ENCODE measurements at places on chromosomes 2 and 18. TPM values are rescaled to one million over a fixed set of nuclear protein-coding genes. Genes with fewer than 3 reads are reported as not detected.

The MLPH gene
- 9.9 TPM for total RNA-seq

The LYG1 gene
- total RNA-seq: 0.23 TPM

The MTA3 gene
- 16.8 TPM for total RNA-seq

The LBX2 gene
- 1.2 TPM for total RNA-seq

The NT5DC4 gene
- not detected for total RNA-seq

The CHCHD5 gene
- total RNA-seq: 34.8 TPM

The CCBE1 gene
- total RNA-seq: 9.2 TPM

The FBXO15 gene
- not detected for total RNA-seq

The ATP6V1C2 gene
- not detected for total RNA-seq

The KCNIP3 gene
- 1.2 TPM for total RNA-seq

The ELOA2 gene
- not detected for total RNA-seq

The ITPRIPL1 gene
- total RNA-seq: 1.0 TPM

The SERPINB7 gene
- 8.7 TPM for total RNA-seq

The LOXHD1 gene
- total RNA-seq: not detected

The C2orf66 gene
- total RNA-seq: not detected

The ADRA2B gene
- 0.08 TPM for total RNA-seq

The SP140L gene
- total RNA-seq: 3.8 TPM

The CD8B2 gene
- not detected for total RNA-seq

The TEKT4 gene
- not detected for total RNA-seq

The IL36RN gene
- total RNA-seq: 0.15 TPM

The HOXD8 gene
- not detected for total RNA-seq

The KIAA2012 gene
- not detected for total RNA-seq

The CD302 gene
- 1.7 TPM for total RNA-seq

The IL1F10 gene
- total RNA-seq: 0.08 TPM

The DTNA gene
- total RNA-seq: 1.5 TPM

The COL3A1 gene
- 1.5 TPM for total RNA-seq

The EVX2 gene
- total RNA-seq: not detected

The CTAGE1 gene
- total RNA-seq: not detected

The MFSD6 gene
- 22.4 TPM for total RNA-seq

The ST6GAL2 gene
- 0.08 TPM for total RNA-seq

The NEU4 gene
- not detected for total RNA-seq

The SMC6 gene
- 21.6 TPM for total RNA-seq

The TMEM169 gene
- total RNA-seq: under 0.01 TPM

The PCARE gene
- not detected for total RNA-seq

The DYSF gene
- 1.3 TPM for total RNA-seq

The MZT2B gene
- 333 TPM for total RNA-seq

The PRKAG3 gene
- total RNA-seq: not detected

The GAL3ST2 gene
- total RNA-seq: not detected

The POTEJ gene
- total RNA-seq: not detected

The B3GNT7 gene
- total RNA-seq: 0.34 TPM
